ENCODE measurements at places on chromosomes 3 and 15.
A peak's percentile ranks its signal among the peaks of the same experiment; 100 is the strongest.

- no peak for DNase-seq
These were observed 26.3 kb downstream of the ANKRD28 start for GRCh38 chr3:15771444-15771843.

DNA sequence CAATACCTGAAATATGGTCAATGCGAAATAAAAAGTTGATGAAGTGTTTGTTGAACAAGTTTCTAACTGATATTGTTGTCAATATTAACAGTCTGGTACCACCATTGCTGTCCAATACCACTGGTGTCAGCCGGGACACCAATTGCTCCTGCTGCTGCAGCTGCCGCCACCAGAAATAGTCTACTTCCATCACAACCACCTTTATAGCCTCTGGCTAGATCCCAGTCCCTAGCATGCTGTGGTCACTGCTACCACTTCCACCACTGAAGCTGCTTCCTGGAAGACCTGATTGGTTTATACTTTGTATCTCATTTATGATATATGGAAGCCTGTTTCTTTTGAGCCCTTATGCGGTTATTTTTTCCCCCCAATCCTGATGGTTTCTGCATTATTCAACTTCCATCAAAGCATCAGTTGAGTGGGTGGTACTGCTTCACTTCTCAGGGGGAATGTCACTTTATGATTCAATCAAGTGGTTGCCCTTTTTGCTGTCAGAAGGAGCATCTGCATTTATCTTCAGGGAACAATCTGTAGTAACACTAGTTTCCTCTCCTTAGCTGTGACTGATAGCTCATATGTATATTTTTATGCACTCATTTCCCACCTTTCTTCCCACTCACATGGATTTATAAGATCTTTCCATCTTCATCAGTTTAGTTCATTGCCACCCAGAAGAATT, 11.7 kb downstream of the LNP1 start:
- DNase-seq = no peak

DNA sequence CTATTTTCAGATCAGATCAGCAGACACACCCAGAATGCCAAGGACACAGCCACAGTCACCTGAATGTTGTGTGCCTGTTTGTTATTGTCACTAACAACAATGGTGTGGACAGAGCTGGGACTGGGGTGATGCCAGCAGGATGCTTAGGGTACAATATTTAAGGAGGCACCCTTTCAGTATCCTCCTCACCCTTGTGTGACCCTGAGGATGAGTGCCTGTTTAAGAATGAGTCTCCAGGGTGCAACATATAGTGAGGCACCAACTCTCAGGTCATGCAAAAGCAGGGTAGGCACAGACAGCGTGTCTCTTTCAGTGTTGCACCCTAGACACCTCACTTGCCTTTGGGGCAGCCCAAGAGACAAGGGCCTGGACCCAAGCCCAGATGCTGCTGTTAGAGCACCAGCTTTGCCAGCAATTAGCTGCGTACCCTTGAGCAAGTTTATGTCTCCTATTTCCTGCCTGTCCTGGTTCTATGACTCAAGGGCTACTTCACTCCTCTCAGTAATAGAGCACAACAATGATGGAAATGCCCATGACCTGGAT, 122.6 kb downstream of the AQP9 start:
- DNase-seq = peak; percentile 2

GRCh38 chr3:156478891-156479290, 76.0 kb downstream of the SSR3 start:
- no peak for DNase-seq

- DNase-seq = no peak
These were observed 23.7 kb downstream of the OXNAD1 start for GRCh38 chr3:16288664-16289063.

DNA sequence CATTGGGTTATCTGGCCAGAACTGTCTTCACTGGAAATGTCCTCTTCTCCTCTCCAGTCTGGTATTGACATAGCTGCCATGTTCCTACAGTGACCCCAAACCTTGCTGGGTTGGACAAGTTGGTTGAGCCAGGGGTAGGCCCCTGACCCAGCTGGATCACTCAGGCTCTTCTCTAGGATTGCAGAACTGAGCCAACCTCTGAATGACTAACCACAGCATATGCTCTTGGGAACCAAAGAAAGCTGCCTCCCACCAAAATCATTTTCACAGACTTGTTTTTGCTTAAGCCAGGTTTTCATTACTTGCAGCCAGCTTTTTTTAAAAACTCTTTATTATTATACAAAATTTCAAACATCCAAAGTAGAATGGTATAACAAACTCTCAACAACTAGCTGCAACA, 41.4 kb downstream of the FSIP1 start:
- DNase-seq = no peak

- DNase-seq = no peak
These were observed 8.0 kb upstream of the COL6A6 start for GRCh38 chr3:130509008-130509407.

GRCh38 chr3:40387001-40387894, at the start of gene ENTPD3:
ENTPD3 (plus strand) TSS chr3:40387184; CDS start chr3:40388058, 874 bp downstream.
- peak; percentile 5 for DNase-seq

DNA sequence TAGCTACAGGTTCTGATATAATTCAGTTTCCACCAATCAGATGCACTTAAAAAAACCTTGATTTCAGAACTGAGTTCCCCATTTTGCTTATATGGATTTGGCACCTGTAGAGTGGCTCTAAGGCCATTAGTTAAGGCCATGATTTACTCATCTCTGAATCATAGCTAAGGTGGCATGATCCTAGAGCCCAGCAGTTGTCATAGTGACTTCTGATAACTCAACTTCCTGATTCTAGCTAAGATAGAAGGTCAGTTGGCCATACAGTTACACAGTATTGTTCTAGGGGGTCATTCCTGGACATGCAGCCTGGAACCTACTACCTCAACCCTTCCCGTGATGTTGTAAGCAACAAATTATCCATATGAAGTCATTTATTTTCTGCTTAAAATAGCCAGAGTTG, 15.9 kb upstream of the TMEM87A start:
- no peak for DNase-seq

DNA sequence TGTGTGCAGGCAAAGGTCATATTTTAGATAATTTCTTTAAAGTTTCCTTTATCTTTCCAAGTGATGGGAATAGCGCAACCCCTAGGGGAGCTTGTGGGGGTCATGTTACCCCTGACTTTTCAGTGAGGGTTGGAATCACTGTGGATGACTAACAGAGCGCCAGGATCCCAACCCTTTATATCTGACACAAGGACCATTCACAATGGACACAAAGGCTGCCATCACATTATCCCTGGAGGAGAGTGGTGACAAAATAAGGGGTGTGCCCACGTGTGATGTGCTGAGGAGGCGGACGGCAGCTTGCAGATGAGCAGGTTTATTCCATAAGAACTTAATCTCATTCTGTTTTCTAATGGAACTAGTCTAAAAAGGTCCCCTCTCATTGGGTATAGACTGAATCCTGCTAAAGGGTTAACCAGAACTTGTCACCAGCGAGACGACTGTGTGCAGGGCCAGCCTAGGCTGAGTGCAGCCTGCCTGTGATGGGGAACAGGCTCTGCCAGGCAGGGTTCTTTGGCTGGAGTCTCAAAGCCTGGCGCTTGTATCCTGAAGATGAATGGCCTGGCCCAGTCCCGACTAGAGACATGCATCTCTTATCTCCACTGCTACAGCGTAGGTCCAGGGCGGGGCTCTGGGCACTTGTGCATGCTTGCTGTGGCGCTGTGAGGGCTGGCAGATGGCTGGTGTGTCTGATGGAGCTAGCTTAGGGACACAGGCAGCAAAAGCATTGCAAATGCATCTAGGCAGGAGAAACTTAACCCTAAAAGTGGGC, 50.2 kb downstream of the CHDH start:
- no peak for DNase-seq

GRCh38 chr15:92921215-92922131, 21.3 kb downstream of the CHD2 start:
- peak; percentile 53 for DNase-seq

GRCh38 chr3:188827576-188827975, 344.2 kb upstream of the TPRG1 start:
- peak; percentile 33 for DNase-seq

GRCh38 chr3:126153695-126154360, 26.6 kb downstream of the ALDH1L1 start:
- DNase-seq = no peak

DNA sequence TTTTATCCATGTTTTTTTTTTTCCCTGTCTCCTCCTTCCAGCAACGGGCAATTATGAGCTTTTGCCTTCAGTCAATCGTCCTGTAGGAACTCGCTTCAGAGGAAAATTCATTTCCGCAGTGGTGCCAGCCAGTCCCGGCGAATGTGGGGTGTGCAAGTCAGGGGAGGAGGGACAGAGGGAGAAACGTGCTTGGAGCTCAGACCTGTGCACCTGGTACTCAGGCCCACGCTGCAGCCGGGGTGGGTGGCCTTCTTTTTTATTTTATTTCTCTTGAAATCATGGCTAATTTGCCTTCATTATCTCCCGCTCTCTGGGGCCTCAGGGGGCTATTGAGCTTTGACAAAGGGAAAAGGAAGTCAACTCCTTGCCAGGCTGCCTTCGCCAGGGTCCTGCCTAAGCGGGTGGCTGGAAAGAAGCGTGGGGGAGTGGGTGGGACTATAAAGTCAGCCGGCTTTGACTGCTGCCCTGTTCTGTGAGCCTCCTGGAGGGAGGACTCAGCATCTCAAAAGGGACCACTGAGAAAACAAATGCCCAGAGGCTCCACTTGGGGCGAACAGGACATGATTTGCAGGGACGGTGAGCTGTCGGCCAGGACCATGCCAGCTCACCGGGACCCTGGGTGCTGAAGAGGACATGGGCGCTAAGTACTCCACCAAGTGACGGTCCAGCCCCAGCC, 5.5 kb downstream of the GRIP2 start:
- DNase-seq = no peak

- peak; percentile 69 for DNase-seq
These were observed 4.6 kb upstream of the UQCRC1 start for GRCh38 chr3:48614044-48614443.

DNA sequence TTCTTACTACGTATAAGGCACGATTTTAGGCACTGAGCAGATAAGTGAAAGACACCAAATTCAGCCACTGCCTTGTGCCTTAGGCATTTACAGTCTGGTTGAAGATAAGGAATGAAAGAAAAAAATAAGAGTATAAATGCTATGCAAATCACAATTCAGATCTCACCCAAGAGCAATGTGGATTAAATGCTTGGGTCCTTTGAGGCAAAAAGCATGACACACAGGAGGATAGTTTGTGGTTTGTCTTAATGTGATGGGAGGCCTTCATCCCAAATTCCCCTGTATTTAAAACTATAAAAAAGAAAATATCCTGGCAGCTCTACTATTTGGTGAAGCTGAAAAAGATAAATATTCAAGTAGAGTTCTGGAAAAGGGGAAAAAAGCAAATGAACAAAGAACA, 79.8 kb downstream of the TGFBR2 start:
- peak; percentile 29 for DNase-seq

GRCh38 chr3:78895528-78895927, 872.3 kb downstream of the ROBO1 start:
- peak; percentile 58 for DNase-seq

GRCh38 chr3:153094386-153094785, 67.6 kb upstream of the RAP2B start:
- DNase-seq = no peak

- DNase-seq = no peak
These were observed 22.0 kb downstream of the WNT7A start for GRCh38 chr3:13857702-13858380.
